ENCODE measurements at places on chromosomes 6 and 20. TPM values are rescaled to one million over a fixed set of nuclear protein-coding genes. Genes with fewer than 3 reads are reported as not detected.

Gene ADGB
- not detected for total RNA-seq

Gene BMP7
- 25.4 TPM for total RNA-seq

Gene LST1
- 16.0 TPM for total RNA-seq

Gene MACROD2
- 37.6 TPM for total RNA-seq

Gene C20orf141
- total RNA-seq: not detected

Gene TAGAP
- 1.7 TPM for total RNA-seq

Gene TEAD3
- 4.7 TPM for total RNA-seq

Gene CST2
- total RNA-seq: not detected

Gene SMPD2
- total RNA-seq: 8.3 TPM

Gene CALHM4
- not detected for total RNA-seq

Gene ANGPT4
- total RNA-seq: not detected

Gene MRPS18A
- total RNA-seq: 29.7 TPM

Gene HEY2
- total RNA-seq: 10.5 TPM

Gene KIAA0408
- total RNA-seq: 48.2 TPM

Gene ATP9A
- 153 TPM for total RNA-seq

Gene KIF25
- 4.1 TPM for total RNA-seq

Gene RIOK1
- 11.0 TPM for total RNA-seq

Gene RGS17
- total RNA-seq: 11.9 TPM

Gene ASIP
- not detected for total RNA-seq

Gene MLN
- not detected for total RNA-seq

Gene SRMS
- not detected for total RNA-seq
